ENCODE measurements at places on chromosomes 5 and 9.

GRCh38 chr5:96836817-96837216, 29.1 kb upstream of the ERAP1 start:
- DNase-seq, result no peak

GRCh38 chr5:636951-637350, 24.8 kb downstream of the CEP72 start:
- DNase-seq, result no peak

GRCh38 chr9:108186642-108187395, 669.0 kb downstream of the ACTL7B start:
- no peak for DNase-seq

GRCh38 chr5:144210655-144211054, 40.0 kb downstream of the KCTD16 start:
- DNase-seq, result no peak

DNA sequence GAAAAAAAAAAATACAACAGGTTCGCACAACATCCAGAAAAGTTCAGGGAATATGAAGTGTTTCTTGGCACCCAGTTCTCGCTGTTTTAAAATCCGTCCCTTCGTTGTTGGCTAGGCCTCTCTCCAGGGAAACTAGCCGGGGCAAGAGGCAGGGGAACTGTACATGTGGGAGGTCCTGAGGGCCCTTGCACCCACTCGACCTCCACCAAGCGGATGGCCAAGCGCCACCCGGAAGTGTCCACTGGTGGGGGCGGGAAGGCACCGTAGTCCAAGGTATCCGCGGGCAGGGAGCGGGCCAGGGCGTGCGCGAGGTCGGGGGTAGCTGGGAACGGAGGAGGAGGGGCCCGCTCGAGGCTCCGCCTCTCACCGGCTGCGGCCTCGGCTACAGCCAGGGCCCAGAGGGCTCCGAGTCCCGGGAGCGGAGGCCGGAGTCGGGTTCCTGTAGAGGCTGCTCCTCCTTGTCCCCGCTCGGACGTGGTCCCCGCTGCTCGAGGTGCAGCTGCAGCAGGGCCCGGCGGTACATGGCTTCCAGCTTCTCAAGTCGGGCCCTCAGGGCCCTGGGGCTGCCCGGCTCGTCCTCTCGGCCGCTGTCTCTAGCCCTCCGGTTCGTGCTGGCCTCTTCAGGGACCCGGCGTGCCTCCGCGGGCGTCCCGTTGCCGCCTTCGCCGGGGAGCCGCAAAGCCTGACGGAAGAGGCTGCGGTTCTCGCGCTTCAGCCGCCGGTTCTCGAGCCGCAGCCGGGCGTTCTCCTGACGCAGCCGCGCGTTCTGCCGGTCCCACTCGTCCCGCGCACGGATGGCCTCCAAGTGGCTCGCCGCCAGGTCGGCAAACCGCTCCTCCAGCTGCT, 720 bp downstream of the TUSC1 start:
- no peak for DNase-seq

GRCh38 chr5:139022528-139022927, 147.4 kb upstream of the LRRTM2 start:
- no peak for DNase-seq

DNA sequence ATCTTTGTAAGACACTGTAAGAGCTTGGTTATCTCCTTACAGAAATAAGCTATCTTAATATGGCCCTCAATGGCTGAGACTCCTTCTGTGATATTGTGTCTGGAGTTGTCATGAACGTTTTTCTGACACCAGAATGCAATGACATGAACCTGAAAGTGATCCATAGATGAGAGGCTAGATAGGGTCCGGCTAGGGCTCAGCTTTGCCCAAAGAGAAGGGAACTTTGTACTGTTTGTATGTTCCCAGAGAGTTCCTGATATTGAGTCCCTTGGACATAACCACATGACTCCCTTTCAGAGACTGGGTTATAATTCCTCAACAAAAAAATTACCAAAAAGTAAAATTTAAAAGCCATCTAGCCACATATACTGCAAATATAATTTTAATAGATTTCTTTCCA, 575.8 kb upstream of the CLINT1 start:
- no peak for DNase-seq

- no peak for DNase-seq
These were observed 24.8 kb downstream of the ALDH1A1 start for GRCh38 chr9:72928042-72928507.

- DNase-seq, result no peak
These were observed 211.6 kb downstream of the SPOCK1 start for GRCh38 chr5:137287569-137287968.

DNA sequence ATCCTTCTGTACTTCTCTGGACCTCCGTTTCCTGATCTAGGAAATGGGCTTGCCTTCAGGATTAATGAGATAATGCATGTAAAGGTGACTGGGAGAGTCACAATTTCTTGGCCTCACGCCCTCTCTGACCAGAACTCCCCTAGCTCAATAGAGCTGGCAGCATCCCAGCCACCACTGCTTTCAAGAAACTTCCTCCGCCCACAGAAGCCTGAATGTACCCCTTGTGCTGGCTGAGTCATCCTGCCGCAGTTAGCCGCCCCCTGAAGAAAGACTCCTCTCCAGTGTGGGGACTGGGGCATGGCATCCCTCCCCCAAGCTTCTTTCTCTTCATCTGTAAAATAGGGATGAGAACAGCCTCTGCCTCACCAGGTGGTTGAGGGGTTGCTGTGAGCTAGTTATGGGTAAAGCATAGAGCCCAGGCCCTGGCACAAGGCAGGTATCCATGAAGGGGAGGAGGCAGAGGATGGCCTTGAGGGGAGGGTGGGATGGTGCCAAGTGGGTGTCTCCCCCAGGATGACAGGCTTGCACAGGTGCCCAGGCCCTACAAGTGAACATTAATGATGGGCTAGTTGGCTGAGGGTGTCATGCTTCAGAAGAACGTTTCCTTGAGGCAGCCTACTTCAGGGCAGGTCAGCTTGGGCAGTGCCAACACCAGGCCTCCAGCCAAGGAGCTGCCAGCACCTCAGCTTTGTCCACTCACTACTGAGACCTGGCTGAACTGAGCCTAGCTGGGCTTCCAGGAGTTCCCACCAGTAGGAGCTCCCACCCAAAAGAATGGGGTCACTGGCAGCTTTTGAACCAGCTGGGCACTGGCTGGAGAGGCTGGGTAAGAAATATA, 3.4 kb downstream of the PDLIM4 start:
- DNase-seq, result no peak

DNA sequence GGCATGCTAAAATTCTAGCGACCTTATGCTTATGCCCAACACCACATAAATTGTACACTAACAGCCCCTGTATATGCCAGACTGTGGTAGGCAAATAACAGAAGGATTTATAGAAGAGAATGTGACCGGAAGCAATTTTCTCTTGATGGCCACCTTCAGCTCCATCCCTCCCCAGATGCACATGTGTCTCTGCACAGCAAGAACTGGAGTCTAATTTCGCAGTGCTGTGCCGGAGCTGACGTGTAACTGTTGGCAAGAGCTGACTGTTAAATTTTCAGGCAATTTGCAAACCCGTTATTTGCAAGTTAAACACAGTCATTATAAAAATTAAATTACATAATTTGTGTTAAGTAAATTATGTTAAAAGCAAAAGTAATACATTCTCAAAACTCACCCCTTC, 48.4 kb downstream of the PCA3 start:
- DNase-seq, result no peak

- DNase-seq, result no peak
These were observed 376 bp downstream of the ANKRD18B start for GRCh38 chr9:33524306-33524947.

DNA sequence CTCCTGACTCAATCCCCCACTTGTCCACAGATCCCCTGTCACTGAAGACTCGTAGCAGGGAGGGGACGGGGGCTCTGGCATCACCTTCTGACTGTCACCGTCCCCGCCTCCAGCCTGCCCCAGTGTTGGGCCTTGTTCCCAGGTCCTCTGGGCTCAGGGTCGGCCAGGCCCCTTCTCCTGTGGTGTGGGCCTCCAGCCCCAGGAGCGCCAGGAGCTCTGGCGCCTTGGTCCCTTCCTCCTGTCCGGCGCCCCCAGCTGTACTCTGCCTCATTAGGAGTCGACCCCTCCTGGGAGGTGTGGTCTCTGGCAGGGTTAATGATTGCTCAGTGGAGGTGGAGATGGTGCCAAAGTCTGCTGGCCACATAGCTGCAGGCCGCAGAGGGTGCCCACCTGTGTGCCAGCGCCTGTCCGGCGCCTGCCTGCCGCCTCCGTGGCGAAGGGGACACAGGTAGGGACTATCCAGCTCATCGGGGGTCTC, at the start of gene CDHR2:
Gene CDHR2 (plus strand): TSS at position 376 of the 478 bp plus-strand sequence. CDS start 16,011 bp downstream, outside the sequence.
- DNase-seq, result no peak

DNA sequence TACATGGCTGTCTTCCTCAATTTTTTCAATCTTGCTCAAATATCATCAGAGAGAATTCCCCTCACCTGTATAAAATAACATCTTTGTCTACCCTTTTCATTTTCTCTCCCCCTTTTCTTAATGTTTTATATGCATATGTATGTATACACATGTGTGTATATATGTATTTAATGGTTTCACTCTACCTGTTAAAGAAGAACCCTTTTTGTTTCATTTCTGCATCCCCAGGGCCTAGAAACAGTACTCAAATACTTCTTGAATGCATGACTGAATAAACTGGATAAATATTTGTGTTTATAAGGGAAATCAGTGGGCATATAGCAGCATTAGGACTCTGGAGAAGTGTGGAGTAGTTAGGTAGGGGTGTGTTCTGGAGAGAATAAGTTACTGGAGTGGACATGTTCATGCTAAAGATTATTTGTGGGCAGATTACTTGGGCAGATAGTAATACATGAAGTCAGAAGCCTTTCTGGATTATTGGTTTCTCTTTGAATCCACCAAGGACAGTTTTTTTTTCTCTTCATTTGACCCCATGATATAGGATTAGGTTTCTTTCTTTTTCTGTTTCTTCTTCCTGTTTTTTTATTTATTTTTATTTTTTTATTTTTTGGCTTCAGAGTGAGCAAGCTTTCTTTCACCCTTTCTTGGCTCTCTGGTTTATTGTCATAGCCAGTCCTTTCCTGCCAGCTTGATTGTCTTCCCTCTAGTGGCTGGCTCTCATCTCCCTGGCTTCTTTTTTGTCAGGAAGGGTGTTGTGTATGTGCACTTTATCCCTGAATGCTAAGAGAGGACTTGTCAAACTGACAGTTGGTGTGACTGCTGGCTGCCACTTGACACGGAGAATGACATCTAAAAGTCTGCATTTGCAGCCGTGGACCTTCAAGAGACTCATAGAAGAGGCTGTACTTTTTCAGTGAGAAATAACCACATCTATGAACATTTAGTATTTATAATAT, 89.3 kb downstream of the ZCCHC7 start:
- no peak for DNase-seq

- DNase-seq, result no peak
These were observed 376.4 kb downstream of the DEPDC1B start for GRCh38 chr5:60323596-60323995.

GRCh38 chr5:821504-821903, 29.3 kb downstream of the ZDHHC11 start:
- DNase-seq, result no peak

- no peak for DNase-seq
These were observed 136.9 kb downstream of the SIL1 start for GRCh38 chr5:139061274-139061673.

DNA sequence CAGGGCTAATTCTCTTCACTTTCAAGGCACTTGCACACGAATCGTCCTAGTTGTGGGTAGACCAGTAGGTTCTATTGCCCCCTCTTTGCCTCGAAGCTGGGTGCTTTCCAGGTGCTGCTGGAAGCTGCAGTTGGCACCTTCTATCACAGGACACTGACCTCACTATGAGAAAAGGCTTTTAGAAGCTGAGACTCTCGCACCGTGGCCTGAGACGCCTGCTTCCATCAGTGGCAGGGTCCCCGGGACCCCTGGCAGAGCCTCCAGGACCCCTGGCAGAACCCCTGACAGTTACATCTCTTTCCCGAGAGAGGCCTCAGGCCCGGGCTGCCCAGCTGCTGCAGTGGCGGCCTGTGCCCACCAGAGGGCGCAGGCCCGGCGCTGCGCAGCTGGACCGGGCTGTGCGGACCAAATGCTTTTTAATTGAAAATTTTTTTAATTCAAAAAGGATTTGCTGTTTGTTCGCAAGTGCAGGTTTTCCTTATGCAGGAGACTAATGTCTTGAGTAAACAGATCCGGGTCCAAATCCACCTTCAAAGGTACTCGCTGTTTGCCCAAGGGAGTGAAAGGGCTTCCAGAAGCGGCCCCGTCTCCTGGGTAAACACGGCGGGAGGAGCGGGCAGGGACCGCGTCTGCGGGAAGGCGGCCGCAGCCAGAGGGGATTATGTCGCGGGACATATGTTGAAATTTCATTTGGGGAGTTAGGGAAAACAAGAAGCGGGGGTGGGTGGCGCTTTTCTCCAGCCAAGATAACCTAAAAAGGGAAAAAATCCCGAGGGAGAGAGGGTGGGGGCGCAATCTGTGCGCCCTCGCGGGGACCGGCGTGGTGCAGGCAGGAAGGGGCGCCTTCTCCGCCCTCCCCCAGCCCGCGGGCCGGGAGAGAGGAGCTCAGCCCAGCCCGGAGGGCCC, 114.5 kb upstream of the LMX1B start:
- peak; percentile 39 for DNase-seq

GRCh38 chr5:17121776-17122175, 95.7 kb upstream of the BASP1 start:
- DNase-seq, result no peak

DNA sequence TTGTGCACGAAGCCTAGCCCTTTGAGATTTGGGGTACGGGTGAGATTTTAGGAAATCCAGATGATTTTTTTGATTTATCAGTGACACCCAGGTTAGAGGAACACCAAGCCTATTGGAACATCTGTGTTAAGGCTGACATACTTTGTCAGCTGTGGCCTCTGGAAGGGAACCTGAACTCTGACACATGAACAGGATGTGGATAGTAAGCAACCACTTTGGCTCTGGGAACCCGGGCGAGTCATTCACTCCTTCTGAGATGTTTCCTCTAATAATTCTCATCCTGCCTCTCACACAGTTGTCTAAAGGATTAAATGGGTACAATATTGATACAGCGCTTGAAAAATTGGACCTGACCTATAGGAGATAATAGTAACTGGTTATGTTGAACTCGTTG, 67.8 kb downstream of the FGF1 start:
- DNase-seq, result no peak

GRCh38 chr9:111599092-111599954, at the start of gene PTGR1:
PTGR1 (minus strand) TSS chr9:111599647; CDS start chr9:111597422, 2,225 bp downstream.
- no peak for DNase-seq

- peak; percentile 24 for DNase-seq
These were observed 206.6 kb upstream of the RFX3 start for GRCh38 chr9:3732077-3733038.

DNA sequence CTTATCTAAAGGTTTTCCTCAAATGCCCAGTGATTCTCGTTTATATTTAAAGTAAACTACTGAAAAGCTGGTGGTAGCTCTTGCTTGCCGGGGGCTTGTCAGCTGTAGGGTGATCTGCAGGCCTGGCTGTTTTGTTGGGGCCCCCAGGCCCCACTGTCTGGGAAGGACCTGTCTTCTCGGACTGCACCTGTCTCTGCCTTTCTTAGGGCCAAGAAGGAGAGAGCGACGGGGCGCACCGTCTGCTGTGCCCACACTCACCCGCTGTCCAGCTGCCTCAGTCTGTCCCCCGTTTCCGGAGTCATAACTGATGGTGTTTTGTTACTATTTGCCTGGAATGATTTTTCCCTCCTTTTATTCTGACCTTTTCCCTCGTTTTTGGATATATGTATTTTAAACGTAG, 94.1 kb upstream of the CACNA1B start:
- DNase-seq, result no peak

All from central memory CD4-positive, alpha-beta T cell (primary cell).